ENCODE measurements at places on chromosomes 12 and 14.
A peak's percentile ranks its signal among the peaks of the same experiment; 100 is the strongest.

GRCh38 chr12:41709463-41710285 lies 435.0 kb downstream of the GXYLT1 start:
- DNase-seq, result no peak

GRCh38 chr12:52848661-52849255 lies at the start of gene KRT78:
KRT78 (minus strand) TSS chr12:52848994; CDS start chr12:52848930, 64 bp downstream.
- no peak for DNase-seq

DNA sequence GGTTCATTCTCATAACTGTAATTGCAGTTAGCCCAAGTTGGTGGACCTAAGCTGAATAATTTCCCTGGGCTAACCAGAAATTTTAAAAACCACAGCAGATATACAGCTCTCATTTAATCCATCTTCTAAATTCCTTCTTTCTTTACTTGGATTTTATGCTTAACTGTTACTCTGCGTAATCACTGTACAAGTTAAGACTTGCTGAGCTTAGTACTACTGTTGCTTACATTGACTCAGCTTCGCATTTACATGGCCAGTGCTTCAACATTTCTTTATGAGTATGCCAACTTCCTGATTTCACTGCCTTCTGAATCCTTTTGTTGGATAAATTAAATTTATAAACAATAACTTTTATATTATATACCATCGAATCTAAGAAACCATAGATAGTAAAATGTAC lies 147.4 kb downstream of the SLC38A4 start:
- no peak for DNase-seq

DNA sequence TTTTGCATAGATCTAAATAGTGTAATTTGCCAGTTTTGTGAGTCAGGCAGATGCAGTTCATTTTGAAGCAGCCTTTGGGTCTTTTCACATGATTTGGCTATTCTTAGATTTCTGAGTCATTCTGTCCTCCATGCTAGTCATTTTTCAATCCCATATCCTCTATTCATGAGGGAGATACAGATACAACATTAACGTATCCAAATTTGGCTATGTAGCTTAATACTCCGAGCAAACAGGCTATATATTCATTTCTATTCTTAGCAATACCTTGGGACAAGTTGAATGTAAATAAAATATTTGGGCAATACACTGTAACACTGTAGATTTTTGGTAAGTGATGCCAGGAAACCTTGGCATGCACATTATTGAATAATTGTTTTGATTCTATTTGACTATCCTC lies 270.7 kb upstream of the PDE3A start:
- DNase-seq, result no peak

GRCh38 chr12:62629971-62630739 lies 163.5 kb downstream of the MON2 start:
- no peak for DNase-seq

GRCh38 chr12:1502831-1503230 lies 91.5 kb downstream of the FBXL14 start:
- no peak for DNase-seq

- no peak for DNase-seq
These were observed 12.2 kb downstream of the EIF5 start for GRCh38 chr14:103346286-103346685.

GRCh38 chr14:22986508-22987054 lies 4.2 kb upstream of the AJUBA start:
- DNase-seq, result peak; percentile 94

- no peak for DNase-seq
These were observed 25.9 kb downstream of the TMEM117 start for GRCh38 chr12:43861840-43862150.

DNA sequence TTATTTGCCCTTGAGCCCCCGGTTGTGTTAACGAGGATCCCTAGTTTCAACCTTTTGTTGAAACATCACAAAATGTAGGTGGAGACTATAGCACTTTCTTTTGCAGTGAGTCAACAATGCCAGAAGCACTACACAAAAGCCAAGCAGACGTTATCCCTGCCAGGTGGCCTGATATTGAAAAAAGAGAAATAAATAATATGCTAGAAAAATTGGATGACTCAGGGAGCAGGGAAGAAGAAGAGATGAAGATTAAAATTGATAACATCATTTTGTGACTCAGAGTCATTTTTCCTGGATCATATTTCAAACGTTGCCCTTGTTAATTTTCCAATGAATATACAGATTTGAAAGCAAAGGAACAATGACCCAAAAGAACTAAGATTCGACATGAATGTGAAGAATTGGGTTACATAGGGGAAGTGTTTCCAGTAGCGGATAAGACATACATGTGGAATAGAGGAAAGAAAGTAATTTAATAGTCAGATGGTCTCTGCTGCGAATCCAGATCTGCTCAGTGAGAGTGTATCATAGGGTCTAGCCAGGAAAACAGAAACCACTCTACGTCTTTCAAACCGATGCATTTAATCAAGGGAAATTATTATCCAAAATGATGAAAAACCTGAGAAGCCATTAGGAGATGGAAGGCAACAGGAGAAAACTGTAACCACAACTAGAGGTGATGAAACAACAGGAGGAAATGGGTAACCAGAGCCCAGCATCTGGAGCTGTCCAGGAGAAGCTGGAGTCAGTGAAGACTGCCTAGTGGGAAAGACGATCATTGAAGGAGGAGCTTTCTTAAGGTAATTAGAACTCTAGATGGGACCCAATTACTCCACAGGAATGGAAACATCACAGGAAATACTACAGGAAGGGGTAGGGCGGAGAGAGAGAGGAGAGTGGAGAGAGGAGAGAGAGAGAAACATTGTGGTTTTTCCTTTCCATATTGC lies 57.9 kb downstream of the RERG start:
- no peak for DNase-seq

- DNase-seq, result no peak
These were observed 100.5 kb upstream of the TMCC3 start for GRCh38 chr12:94750864-94751263.

- DNase-seq, result no peak
These were observed 24.6 kb downstream of the FAM222A start for GRCh38 chr12:109738209-109738608.

GRCh38 chr14:89571491-89571890 lies 154.5 kb upstream of the FOXN3 start:
- DNase-seq, result no peak

GRCh38 chr14:96792591-96792990 lies 4.6 kb upstream of the VRK1 start:
- no peak for DNase-seq

GRCh38 chr12:31749024-31749704 lies 20.3 kb upstream of the AMN1 start:
- DNase-seq, result peak; percentile 74

GRCh38 chr12:52007982-52008510 lies 1.3 kb downstream of the TAMALIN start:
- no peak for DNase-seq

DNA sequence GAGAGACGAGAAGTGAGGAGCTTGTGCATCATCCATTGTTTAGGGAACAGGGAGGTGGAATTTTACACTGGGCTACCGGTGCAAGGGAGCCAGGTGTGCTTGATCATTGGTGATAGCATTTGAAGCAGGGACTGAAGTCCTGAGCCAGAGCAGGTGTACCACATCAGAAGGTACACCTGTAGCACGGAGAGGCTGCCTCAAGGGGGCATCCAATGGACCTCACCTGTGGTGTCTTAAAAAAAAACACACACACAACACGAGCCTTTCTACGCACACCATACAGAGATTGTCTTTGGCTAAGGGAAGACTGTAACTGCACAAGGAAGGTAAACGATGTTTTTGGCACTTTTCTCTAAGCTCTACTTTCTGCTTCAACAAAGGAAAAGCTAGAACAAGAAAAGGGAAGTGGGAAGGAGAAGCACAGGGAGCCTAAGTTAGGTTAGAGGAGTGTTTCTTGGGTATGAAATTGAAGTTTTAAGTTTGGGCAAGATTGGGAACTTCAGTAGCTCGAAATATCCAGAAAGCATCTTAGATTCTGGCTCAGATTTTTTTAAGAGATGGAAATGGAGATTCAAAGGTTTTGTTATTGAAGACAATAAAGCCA lies 334.3 kb upstream of the FBXO33 start:
- no peak for DNase-seq

- DNase-seq, result no peak
These were observed 1.5 kb downstream of the OR4E1 start for GRCh38 chr14:21672116-21672515.

- DNase-seq, result no peak
These were observed 114.8 kb upstream of the FGD4 start for GRCh38 chr12:32284561-32284960.

DNA sequence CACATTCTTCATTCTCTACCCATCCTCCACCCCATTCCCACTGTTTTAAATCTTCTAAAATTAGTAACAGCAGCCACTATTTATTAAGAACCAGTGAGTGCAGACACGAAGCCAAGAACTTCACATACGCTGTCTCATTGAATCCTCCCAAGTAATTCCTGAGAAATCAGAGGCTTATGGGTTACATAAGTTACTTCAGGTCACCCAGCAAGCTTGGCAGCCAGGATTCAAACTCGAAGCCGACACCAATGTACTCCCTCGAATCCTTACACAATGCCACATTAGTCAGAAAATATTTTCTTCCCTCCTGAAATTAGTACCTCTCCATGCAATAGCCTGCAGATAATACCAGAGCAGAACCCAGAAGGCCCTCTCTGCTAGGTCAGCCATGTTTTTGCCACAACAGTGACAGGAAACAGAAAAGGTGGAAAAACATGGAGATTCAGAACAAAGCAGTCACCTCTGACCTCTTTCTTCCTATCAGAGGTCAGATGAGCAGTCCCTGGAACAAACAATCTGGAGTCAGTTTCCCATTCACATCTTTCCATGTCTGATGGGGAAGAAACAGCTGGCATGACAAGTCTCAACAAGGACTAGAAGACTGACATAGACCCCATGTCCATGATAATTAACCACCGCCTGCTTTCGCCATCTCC lies 16.4 kb downstream of the NID2 start:
- DNase-seq, result no peak

GRCh38 chr14:61329478-61330051 lies 8.2 kb downstream of the PRKCH start:
- no peak for DNase-seq

- DNase-seq, result no peak
These were observed 45.7 kb upstream of the OTX2 start for GRCh38 chr14:56855891-56856461.

GRCh38 chr12:130371296-130371695 lies 33.6 kb downstream of the PIWIL1 start:
- no peak for DNase-seq

GRCh38 chr12:19431407-19432308 lies 7.6 kb upstream of the AEBP2 start:
- DNase-seq, result peak; percentile 58

DNA sequence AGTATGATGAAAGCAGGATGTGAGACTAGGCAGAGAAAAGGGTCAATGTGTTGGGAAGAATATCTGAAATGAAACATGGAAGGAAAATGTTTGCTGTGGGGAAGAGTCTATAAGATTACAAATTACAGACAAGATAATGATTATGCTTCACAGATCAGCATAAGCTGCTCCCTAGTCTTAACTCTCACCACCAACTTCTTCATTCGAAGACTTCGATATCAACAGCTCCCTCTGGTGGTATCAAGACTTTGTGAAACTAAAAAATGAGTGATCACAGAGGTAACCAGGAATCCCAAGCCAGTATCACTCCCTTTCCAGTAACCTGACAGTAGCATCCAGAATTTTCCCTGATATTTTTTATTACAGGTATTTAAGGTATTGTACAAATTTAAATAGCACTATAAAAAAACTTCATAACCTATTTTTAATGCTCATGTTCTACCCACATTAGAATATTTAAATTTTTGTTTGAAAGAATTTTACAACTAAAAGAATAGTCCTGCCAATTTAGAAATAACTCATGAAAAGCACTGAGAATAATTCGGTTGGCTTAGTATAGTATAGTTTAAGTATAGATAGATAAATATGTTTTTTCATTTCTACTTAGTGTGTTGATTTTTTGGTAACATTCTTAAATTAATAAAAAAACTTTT lies 84.4 kb downstream of the C2CD5 start:
- no peak for DNase-seq

DNA sequence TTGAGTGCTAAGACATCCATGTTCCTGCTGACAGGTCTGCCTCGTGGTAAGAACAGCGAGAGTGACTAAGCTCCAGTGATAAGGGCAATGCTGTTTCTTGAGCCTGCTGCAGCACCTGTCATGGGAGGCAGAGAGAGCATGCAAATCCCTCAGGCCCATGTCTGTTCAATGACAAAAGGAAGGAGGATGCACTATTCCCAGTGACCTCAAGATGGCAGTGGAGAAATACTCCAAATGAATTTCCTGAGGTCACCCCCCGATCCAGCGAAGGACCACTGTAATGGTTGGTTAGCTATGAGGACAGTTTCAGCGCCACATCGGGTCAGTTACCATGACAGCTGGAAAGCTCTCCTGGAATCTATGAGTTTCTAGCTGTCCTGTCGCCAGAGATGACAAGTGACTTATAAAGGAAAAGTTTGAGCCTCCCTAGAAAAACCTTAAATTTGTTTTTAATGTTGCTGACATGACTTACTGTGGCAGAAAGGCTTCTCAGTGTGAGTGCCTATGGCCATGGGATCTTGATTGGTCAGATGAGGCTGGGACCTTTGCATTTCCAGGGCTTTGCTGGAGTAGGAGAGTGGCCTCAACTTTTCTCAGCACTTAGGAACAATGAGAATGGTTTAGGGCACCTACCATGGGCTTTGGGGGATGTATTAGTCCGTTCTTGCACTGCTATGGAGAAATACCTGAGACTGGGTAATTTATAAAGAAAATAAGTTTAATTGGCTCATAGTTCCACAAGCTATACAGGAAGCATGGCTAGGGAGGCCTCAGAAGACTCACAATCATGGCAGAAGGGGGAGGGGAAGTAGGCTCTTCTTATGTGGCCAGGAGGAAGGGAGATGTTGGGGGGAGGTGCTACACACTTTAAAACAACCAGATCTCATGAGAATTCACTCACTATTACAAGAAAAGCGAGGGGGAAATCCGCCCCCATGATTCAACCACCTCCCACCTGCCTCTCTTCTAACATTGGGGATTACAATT lies 88.0 kb upstream of the TMEM260 start:
- DNase-seq, result peak; percentile 16

DNA sequence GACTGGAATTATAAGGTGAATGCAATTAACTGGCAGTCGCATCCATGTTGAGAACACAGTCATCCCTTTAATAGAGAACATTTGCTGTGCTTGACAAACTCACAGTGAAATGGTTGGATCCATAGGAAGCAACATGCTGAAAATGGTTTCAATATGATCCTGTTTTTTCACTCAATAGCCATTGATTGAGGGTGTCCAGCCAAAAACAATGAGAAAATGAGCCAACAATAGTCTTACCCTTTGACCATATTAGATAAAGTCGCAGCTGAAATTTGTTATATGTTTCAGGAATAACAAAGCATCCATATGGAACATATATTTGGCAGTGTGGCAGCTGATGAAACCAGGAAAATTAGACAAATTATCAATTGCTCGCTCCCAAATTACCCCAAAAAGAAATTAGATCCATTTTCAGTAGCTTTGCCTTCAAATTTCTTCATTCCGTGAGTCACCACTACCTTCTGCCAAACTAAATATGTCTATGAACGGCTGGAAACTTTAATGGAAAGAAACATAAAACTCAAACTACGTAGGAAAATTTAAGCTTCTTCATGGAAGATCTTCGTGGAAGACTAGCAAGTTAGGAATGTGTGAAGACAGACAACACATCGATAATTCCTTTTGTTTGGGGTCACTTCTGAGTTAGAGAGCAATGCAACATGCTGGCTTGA lies 17.4 kb downstream of the IGF1 start:
- DNase-seq, result no peak

- peak; percentile 45 for DNase-seq
These were observed 436 bp downstream of the VPS33A start for GRCh38 chr12:122265886-122266229.
